ENCODE measurements at places on chromosomes 4 and X.

GRCh38 chr4:168900080-168900479 is 110.0 kb downstream of the CBR4 start:
- no peak for DNase-seq

GRCh38 chrX:69556060-69557011 is 52.2 kb downstream of the NALF2 start:
- peak; percentile 1 for DNase-seq

DNA sequence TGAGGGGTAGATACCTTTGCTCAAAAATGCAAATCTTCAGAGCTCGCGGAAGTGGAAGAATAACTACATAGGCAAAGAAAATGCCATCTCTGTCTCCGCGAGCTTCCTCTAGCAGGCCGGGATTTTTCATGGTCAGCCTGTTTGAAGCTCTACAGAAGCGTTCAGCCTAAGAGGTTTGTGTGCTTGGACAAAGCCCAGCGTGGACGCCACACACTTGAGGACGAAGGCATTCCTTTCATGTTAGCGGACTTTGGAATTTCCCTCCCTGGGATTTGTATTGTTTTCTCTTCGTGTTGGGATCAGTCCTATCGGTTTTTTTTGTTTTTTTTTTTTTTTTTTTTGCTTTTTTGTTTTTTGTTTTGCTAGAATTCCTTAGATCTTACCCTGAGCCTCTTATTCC is 53.7 kb downstream of the SMIM31 start:
- DNase-seq, result no peak

- DNase-seq, result no peak
Observed at GRCh38 chrX:147891896-147892295, 19.8 kb upstream of the FMR1 start.

- no peak for DNase-seq
Observed at GRCh38 chrX:9878146-9878820, 88.9 kb upstream of the CLDN34 start.

GRCh38 chrX:49977319-49978090 is 55.1 kb downstream of the CLCN5 start:
- no peak for DNase-seq

GRCh38 chr4:119028296-119028695 is 107.3 kb upstream of the MYOZ2 start:
- no peak for DNase-seq

DNA sequence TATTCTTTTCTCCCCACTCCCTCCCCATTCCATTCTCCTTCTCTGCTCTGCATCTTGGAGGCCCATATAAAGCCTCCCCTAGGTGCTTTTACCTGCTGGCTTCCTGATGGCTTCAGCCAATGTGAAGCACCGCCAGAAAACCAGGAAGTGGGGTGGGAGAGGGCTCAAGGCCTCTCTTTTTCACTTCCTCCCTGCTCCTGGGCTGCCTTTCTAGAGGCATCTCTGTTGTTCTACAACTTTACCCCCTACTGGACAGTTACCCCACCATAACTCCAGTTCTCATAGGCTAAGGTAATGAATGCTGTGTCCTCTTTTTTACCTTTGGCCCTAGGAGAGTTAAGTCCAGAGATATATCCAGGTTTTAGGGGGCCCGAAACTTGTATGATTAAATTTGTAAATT is 62.4 kb upstream of the PPARGC1A start:
- DNase-seq, result no peak

DNA sequence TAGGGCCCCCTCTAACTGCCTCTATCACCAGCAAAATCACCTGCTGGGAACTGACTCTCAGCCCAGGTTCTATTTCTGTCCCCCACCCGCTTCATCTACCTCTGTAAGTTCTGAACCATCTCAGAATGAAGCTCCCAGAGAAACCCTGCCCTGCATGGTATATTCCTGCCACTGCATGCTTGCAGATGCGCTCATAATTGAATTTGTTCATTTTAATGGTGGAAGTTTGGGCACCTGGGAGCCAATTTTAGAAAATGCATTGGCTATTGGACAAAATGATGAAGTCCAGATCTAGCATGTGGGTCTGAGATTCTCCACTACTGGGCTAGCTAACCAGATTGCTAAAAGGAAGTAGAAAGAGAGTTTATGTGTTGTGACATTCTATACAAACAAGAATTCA is 28.6 kb upstream of the SLC10A4 start:
- no peak for DNase-seq

DNA sequence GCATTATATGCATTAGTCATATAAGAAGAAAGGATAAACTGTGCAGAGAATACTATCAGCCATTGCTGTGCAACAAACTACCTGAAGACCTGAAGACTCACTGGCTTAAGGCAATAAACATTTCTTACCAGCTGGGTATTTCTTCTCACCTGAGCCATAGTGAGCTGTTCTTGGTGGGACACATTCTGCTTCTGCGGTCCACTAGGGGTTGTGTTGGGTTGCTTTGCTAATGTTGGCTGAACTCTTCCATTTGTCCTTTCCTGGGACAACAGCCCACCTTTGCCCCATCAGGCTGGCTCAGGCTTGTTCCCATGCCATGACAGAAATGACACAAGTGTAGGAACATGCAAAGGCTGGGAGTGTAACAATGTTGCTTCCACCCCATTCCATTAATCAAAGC is 388.6 kb downstream of the PCDH7 start:
- DNase-seq, result no peak

GRCh38 chr4:101331017-101331416 is 16.3 kb downstream of the PPP3CA start:
- no peak for DNase-seq

DNA sequence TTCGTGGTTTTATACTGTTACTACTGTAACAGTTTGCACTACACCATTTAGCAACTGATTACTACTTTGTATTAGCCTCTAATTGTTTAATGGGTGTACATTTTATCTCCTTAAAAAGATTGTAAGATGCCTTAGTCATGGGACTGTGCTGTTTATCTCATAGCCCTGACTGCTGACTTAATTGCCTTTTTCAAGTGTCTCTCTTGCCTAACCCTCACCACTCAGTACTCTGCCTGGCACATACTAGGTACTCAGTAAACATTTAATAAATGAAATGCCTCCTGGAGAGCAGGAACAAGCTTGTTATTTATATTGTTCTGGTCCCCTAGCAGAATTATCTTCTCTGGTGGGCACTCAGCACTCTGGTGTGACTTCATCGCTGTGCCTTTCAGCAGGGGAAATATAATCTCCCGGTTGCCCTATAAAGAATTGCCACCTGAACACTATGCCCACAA is 1.7 kb upstream of the STIM2 start:
- peak; percentile 79 for DNase-seq

DNA sequence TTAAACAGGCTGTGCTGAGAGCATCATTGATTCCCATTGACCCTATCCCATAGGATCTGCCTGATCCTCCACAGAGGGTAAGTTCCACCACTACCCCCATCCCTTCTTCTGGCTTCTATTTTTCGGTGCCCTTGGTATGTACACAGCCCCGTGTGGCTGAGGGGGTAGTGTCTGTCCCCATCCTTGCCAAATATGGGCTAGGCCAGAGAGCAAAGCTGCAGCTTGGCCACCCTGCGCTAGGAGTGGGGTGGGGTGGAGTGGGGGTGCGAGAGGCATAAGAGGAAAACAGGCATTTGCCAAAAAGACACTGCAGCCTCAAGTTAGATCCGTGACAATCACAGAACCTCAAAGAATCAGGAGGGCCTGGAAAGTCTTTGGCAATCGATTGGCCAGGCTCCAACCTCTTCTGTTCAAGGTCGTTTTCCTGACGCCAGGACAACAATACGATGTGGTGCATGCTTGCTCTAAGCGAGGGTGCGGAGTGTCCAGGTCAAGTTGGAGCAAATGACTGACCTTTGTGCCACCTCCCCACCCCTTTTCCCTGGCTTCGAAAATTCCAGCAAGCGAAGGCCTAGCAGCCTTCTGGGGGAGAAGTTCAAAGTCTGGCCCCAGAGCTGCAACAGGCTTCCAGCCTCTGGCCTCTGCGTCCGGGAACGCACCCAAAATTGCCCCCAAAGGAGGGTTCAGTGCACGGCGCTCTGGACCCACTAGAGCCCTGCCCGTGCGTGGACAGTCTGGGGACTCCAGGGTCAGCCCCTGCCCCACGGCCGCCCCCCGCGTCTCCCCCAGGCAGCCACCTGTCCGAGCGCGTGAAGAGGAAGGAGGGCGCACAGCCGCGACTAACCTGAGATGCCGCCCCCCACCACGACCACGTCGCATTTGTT is 598 bp downstream of the MAOB start:
- no peak for DNase-seq

DNA sequence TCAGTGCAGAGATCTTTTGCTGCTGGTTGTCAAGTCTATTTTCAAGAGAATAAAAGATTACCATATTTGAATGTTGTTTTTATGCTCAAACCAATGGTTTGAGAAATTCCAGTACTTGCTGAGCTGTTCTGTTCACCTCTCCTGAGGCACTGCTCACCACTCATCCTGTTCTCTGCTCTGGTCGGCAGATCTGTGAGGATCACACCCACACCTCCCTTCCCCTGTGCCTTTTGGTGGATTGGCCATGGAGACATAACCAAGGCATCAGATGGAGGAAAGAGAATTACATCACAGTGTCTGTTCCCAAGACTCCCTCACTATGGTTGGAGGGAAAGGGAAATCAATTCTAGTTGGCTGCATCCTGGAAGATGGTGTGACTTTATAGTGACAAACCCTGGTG is 391.6 kb downstream of the ARHGAP24 start:
- DNase-seq, result no peak

- no peak for DNase-seq
Observed at GRCh38 chr4:158941895-158942294, 161.0 kb upstream of the RAPGEF2 start.

Data from NCI-H2029 (cell line).